ENCODE measurements at places on chromosomes 7 and 10. TPM values are rescaled to one million over a fixed set of nuclear protein-coding genes. Genes with fewer than 3 reads are reported as not detected.

OR2A7 gene
- 0.41 TPM for total RNA-seq

CFAP70 gene
- 0.84 TPM for total RNA-seq

GPNMB gene
- not detected for total RNA-seq

PDCD11 gene
- 76.4 TPM for total RNA-seq

C1QL3 gene
- not detected for total RNA-seq

HTR5A gene
- total RNA-seq: not detected

FAM25G gene
- total RNA-seq: not detected

GFRA1 gene
- total RNA-seq: 72.8 TPM

AKR1D1 gene
- not detected for total RNA-seq

CXCL12 gene
- total RNA-seq: 3.6 TPM

JCAD gene
- 0.61 TPM for total RNA-seq

EBLN1 gene
- total RNA-seq: not detected

CYP2C9 gene
- not detected for total RNA-seq

VAX1 gene
- 0.23 TPM for total RNA-seq

OPALIN gene
- total RNA-seq: not detected

SEPTIN7 gene
- total RNA-seq: 223 TPM

DLX5 gene
- total RNA-seq: 0.70 TPM

NKX2-3 gene
- not detected for total RNA-seq

ASZ1 gene
- not detected for total RNA-seq

KLLN gene
- 1.1 TPM for total RNA-seq

MKI67 gene
- 140 TPM for total RNA-seq

SPDYE11 gene
- total RNA-seq: not detected

All from neural crest cell (in vitro differentiated cells).